PC-9 (cell line): ENCODE measurements at places on chromosomes 13 and 19.

DNA sequence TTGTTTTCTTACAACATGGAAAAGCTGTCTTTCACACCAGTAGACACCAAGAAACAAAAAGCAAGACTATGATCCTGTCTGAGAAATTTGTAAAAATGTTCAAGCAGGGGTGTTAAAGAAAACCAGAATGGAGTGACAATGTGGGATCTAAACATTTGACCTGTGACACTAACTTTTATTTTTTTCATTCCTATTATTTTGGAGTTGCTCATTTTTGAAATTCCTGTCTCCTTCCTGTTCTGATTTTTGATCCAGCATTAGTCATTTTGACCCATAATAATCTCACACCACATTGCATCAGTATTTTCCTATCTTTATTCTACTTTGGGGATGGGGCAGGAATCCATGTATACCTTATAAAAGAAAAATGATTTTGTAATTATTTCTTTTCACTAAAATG lies 164.2 kb downstream of the DLEU7 start:
- DNase-seq: no peak

DNA sequence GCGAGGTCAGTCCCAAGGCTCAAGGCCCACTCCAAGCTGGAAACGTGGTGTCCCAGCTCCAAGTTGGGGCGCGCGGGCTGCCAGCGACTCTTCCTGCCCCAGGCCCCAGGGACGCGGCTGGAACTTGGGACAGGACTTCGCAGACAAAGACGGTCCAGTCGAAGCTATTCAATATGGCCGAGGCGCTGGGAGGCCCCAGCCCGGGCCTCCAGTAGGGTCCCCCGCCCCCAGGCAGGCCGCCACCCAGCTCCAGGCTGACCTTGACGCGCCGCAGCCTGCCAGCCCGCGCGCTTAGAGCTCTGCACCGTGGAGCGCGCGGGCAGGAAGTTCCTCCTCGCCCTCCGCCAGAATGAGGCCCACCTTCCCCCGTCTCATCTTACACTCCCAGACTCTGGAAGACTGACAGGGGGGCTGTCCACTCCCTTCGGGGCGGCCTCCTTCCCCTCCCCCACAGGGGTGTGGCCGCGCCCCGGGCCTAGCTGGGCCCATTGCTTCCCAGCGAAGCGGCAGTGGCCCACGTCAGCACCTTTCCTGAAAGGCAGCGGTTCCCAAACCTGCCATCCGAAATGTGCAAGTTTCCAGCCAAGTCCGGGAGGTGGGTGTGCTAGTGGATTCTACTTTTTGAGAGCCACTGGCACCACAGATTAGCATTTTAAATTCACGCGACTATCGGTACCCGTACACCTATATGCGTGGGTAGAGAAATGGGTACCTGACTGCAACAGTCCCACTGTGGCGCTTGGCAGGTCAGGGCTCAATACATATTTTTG lies at the start of gene CCDC8:
CCDC8 (minus strand) TSS at position 303 of the 770 bp plus-strand sequence. CDS start 754 bp downstream, outside the sequence.
- DNase-seq: peak; percentile 76

GRCh38 chr19:49020342-49020741 lies 3.5 kb upstream of the LHB start:
- no peak for DNase-seq

- no peak for DNase-seq
Observed at GRCh38 chr13:96844616-96845015, 149.7 kb downstream of the OXGR1 start.

- DNase-seq: no peak
Observed at GRCh38 chr13:63948045-63948444, 2532.4 kb upstream of the PCDH20 start.

DNA sequence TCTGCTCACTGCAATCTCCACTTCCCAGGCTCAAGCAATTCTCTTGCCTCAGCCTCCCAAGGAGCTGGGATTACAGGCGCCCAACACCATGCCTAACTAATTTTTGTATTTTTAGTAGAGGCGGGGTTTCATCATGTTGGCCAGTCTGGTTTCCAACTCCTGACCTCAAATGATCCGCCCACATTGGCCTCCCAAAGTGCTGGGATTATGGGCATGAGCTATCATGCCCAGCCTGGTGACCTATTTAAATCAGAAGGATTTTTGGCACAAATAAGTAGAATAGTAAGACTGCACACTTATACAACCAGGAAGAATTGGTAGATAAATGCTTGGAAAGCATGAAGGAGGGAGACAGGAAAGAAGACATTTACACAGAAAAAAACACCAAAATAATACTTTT lies 53.4 kb upstream of the AKAP11 start:
- DNase-seq: no peak

GRCh38 chr19:47891622-47891922 lies 5.5 kb upstream of the SULT2A1 start:
- no peak for DNase-seq

GRCh38 chr19:33390101-33390907 lies 16.8 kb downstream of the CEBPG start:
- no peak for DNase-seq

- no peak for DNase-seq
Observed at GRCh38 chr19:40561947-40562346, 14.7 kb upstream of the SHKBP1 start.
